ENCODE measurements at places on chromosomes 12 and 14. TPM values are rescaled to one million over a fixed set of nuclear protein-coding genes. Genes with fewer than 3 reads are reported as not detected.

Gene CRIP2
- 804 TPM for total RNA-seq

Gene CLEC1A
- total RNA-seq = not detected

Gene AQP2
- not detected for total RNA-seq

Gene ALDH1L2
- total RNA-seq = 0.14 TPM

Gene KRT72
- not detected for total RNA-seq

Gene NKX2-8
- not detected for total RNA-seq

Gene PRB2
- total RNA-seq = not detected

Gene RALGAPA1
- 31.5 TPM for total RNA-seq

- no peak overlapping the region for H3K27ac ChIP-seq
- no peaks in the 10 kb centered on the region for H3K27me3 ChIP-seq
- DNase-seq = no peak
- H3K36me3 ChIP-seq = no peaks in the 10 kb centered on the region
- no peak overlapping the region for H3K4me3 ChIP-seq
- no peaks in the 10 kb centered on the region for H3K4me1 ChIP-seq
Measured at GRCh38 chr12:129827102-129827865, 76.5 kb downstream of the TMEM132D start.

- H3K4me1 ChIP-seq = no peaks in the 10 kb centered on the region
- DNase-seq = no peak
- no peak overlapping the region for H3K27ac ChIP-seq
- peaks cover 63% of the 10 kb centered on the region for H3K27me3 ChIP-seq
- H3K36me3 ChIP-seq = no peaks in the 10 kb centered on the region
- no peak overlapping the region for H3K4me3 ChIP-seq
Measured at GRCh38 chr14:101460986-101461750, 100.1 kb upstream of the DIO3 start.

- peaks cover 25% of the 10 kb centered on the region for H3K4me1 ChIP-seq
- H3K27me3 ChIP-seq = peaks cover 17% of the 10 kb centered on the region
- H3K4me3 ChIP-seq = peak overlapping the region; percentile 93
- peak overlapping the region; percentile 95 for H3K27ac ChIP-seq
Measured at GRCh38 chr12:6768437-6768914, 2.3 kb downstream of the PTMS start.

- no peak overlapping the region for H3K4me3 ChIP-seq
- H3K27me3 ChIP-seq = no peaks in the 10 kb centered on the region
- H3K27ac ChIP-seq = peak overlapping the region; percentile 30
- peak; percentile 77 for DNase-seq
- H3K36me3 ChIP-seq = no peaks in the 10 kb centered on the region
- peaks cover 30% of the 10 kb centered on the region for H3K4me1 ChIP-seq
Measured at GRCh38 chr12:2183556-2184541, 131.1 kb downstream of the CACNA1C start.

DNA sequence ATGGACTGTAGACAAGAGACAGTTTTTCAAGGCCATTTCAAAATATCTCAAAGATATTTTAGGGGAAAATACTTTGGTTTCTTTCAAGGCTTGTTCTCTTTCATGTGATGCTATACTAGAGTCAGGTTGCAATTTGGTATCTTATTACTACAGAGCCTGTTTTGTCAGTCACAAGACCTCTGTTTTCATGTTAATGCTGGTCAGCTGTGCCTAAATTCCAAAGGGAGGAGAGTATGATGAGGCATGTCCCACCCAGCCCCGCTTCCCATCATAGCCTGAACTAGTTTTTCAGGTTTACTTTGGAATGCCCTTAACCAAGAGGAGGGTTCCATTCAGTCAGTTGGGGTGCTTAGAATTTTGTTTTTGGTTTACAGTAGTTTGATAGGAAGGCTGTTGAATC is 52.6 kb downstream of the GPHB5 start:
- H3K4me1 ChIP-seq = peaks cover 12% of the 10 kb centered on the region
- H3K4me3 ChIP-seq = no peak overlapping the region
- H3K27ac ChIP-seq = no peak overlapping the region
- no peak for DNase-seq

DNA sequence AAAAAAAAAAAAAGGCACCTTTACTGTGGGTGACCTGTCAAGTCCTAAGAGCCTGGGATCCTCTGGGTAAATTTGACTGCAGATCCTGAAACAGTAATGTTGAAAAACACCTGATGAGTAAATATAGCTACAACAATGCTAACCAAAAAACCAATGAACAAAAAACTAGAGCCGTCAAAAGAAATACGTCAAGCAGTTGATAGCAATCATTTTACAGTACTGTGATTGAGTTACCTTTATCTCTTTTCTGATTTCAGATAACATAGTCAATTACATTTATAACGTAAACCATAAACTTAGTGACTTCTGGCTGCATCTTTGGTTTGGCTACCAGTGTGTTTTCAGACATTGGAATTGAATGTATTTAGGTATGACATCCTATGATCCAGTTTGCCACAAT is 6.1 kb upstream of the TMED2 start:
- no peaks in the 10 kb centered on the region for H3K27me3 ChIP-seq
- no peaks in the 10 kb centered on the region for H3K36me3 ChIP-seq
- no peak overlapping the region for H3K27ac ChIP-seq
- H3K4me3 ChIP-seq = no peak overlapping the region
- DNase-seq = no peak

DNA sequence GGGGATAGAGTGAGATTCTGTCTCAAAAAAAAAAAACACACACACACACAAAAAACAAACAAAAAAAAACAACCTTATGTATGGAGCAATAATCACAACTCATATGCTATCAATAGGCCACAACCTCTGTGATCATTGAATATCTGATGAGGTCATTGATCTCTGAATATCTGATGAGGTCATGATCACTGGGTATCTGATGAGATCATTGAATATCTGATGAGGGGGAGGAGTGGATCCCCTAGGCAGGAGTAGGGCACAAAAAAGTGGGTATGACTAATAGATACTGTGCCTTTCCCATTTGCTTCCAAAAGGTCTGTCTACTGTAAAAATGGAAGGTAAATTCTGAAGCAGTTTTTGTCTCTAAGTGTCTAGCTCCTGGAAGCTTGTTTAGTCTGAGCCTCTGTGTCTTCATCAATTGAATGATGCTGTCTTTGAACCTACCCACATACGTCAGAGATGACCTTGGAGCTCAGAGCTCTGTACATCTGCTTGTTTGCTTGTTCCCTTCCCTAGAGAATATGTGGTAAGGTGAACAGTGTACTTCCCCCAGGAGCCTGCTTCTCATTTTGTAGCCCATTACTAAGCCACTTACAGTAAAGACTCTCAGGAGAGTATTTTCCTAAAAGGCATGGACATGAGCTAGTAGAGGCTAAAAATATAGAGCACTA is 13.6 kb downstream of the PAH start:
- no peaks in the 10 kb centered on the region for H3K36me3 ChIP-seq
- no peaks in the 10 kb centered on the region for H3K27me3 ChIP-seq
- no peak overlapping the region for H3K4me3 ChIP-seq
- H3K27ac ChIP-seq = no peak overlapping the region
- no peak for DNase-seq
- H3K4me1 ChIP-seq = no peaks in the 10 kb centered on the region

DNA sequence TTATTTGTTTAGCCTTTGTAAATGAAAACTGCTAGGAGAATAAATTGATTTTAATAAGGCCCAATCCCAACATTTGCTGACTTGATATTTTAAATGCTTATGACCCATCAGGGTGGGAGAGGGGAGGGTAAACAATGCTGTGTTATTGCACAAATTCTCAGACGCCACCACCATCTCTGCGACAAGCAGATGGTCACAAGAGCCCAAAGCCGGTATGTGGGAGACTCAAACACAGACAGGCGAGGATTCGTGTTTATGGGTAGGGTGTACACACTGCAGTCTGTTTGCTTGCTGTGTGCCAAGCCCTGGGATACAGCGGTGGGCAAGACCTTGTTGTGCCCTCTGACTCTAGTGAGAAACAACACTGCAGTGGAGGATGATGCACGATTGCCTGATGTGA is 39.2 kb upstream of the PWP1 start:
- peaks cover 6% of the 10 kb centered on the region for H3K4me1 ChIP-seq
- H3K36me3 ChIP-seq = no peaks in the 10 kb centered on the region
- no peak for DNase-seq
- no peak overlapping the region for H3K4me3 ChIP-seq
- peak overlapping the region; percentile 70 for H3K27ac ChIP-seq

GRCh38 chr12:110577864-110578693 is 5.0 kb downstream of the PPTC7 start:
- H3K4me3 ChIP-seq = no peak overlapping the region
- H3K36me3 ChIP-seq = no peaks in the 10 kb centered on the region
- peaks cover 40% of the 10 kb centered on the region for H3K4me1 ChIP-seq
- DNase-seq = peak; percentile 65
- H3K27me3 ChIP-seq = no peaks in the 10 kb centered on the region
- peak overlapping the region; percentile 49 for H3K27ac ChIP-seq

DNA sequence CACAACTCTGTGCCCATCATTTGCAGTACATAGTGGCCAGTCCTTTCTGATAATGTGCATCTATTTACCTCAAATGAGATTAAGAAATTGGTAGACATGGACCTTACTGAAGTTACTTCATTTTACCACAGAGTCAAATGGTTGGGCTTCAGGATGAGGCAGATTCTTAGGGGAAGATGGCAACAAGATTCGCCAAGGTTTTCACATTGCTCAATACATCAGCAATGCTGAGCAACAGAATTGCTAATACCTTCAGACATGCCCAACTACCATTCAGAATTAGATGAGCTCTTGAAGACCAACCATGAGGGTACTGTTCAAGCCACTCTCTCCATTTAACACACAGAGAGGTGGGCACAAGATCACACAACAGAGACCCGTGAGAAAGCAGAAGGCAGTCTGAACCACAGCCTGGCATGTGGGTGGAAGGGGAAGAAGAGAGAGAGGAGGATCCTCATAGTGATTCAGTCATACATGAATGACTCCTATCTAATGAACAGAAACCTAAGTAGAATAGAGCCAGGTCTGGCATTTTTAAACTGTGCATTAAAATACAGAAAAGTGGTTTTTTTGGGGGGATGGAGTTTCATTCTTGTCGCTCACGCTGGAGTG is 28.5 kb downstream of the CPM start:
- no peak overlapping the region for H3K27ac ChIP-seq
- H3K36me3 ChIP-seq = no peaks in the 10 kb centered on the region
- no peaks in the 10 kb centered on the region for H3K27me3 ChIP-seq
- no peak for DNase-seq
- H3K4me1 ChIP-seq = no peaks in the 10 kb centered on the region
- no peak overlapping the region for H3K4me3 ChIP-seq

GRCh38 chr12:13173012-13173932 is 23.3 kb upstream of the EMP1 start:
- no peaks in the 10 kb centered on the region for H3K36me3 ChIP-seq
- no peak overlapping the region for H3K4me3 ChIP-seq
- DNase-seq = peak; percentile 87
- no peak overlapping the region for H3K27ac ChIP-seq

GRCh38 chr12:96186607-96187301 is 7.4 kb upstream of the ELK3 start:
- H3K4me1 ChIP-seq = no peaks in the 10 kb centered on the region
- no peak for DNase-seq
- no peaks in the 10 kb centered on the region for H3K27me3 ChIP-seq
- no peak overlapping the region for H3K27ac ChIP-seq

DNA sequence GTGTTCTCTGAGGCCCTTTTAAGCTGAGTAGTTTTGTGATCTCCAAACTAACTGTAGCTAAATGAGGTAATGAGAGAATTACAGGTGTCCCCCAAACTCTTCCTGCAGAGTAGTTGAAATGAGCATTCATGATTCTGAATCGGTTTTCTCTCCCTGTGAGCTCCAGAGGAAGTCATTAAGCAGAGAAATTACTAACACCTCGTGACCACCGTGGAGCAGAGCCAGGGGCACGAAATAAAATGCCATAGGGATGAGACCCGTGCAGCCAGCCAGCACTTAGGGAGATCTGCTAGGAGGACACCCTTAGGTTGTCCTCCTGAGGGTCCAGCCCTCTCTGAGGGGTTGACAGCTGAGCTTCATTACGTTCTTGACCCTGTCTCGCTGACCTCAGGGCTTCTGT is 79.5 kb downstream of the SLC25A47 start:
- no peaks in the 10 kb centered on the region for H3K36me3 ChIP-seq
- no peak for DNase-seq
- no peaks in the 10 kb centered on the region for H3K4me1 ChIP-seq
- H3K27me3 ChIP-seq = no peaks in the 10 kb centered on the region
- no peak overlapping the region for H3K4me3 ChIP-seq

GRCh38 chr12:42570076-42570475 is 19.5 kb downstream of the PRICKLE1 start:
- no peaks in the 10 kb centered on the region for H3K27me3 ChIP-seq
- H3K36me3 ChIP-seq = peaks cover 9% of the 10 kb centered on the region
- H3K4me1 ChIP-seq = peaks cover 51% of the 10 kb centered on the region
- H3K4me3 ChIP-seq = no peak overlapping the region

- no peaks in the 10 kb centered on the region for H3K36me3 ChIP-seq
- no peaks in the 10 kb centered on the region for H3K4me1 ChIP-seq
Measured at GRCh38 chr14:72932893-72933292, 6.6 kb downstream of the DCAF4 start.

- no peaks in the 10 kb centered on the region for H3K27me3 ChIP-seq
- no peak for DNase-seq
- no peaks in the 10 kb centered on the region for H3K36me3 ChIP-seq
- H3K4me3 ChIP-seq = no peak overlapping the region
- no peak overlapping the region for H3K27ac ChIP-seq
- H3K4me1 ChIP-seq = peaks cover 28% of the 10 kb centered on the region
Measured at GRCh38 chr12:96241846-96242256, 47.7 kb downstream of the ELK3 start.

GRCh38 chr12:42039577-42039976 is 105.1 kb downstream of the GXYLT1 start:
- no peaks in the 10 kb centered on the region for H3K4me1 ChIP-seq
- H3K27ac ChIP-seq = no peak overlapping the region
- no peaks in the 10 kb centered on the region for H3K36me3 ChIP-seq
- no peaks in the 10 kb centered on the region for H3K27me3 ChIP-seq
- DNase-seq = no peak

GRCh38 chr14:67986131-67986841 is 166.7 kb downstream of the RAD51B start:
- H3K27me3 ChIP-seq = no peaks in the 10 kb centered on the region
- no peak overlapping the region for H3K4me3 ChIP-seq
- DNase-seq = no peak
- no peak overlapping the region for H3K27ac ChIP-seq
- no peaks in the 10 kb centered on the region for H3K4me1 ChIP-seq

DNA sequence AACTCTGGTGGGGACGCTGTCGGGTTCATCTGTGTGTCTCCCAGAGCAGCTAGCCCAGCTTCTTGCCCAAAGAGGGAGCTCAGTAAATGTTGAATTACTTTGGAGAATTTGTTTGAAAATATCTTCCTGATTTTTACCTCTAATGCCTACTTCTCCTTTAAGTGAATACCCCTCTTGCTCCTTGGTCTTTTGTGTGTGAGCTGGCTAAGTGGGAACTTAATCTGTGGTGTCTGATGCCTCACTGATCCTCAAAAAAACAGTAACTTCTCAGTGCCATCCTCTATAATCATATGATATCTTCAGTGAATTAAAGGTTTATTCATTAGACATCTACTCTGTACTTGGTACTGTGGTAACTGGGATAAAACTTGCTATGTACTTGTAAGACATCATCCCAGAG is 7.7 kb upstream of the PSMA6 start:
- no peaks in the 10 kb centered on the region for H3K36me3 ChIP-seq
- H3K4me1 ChIP-seq = no peaks in the 10 kb centered on the region
- no peak overlapping the region for H3K27ac ChIP-seq

GRCh38 chr14:61860294-61860918 is 98.2 kb downstream of the SNAPC1 start:
- H3K27me3 ChIP-seq = no peaks in the 10 kb centered on the region
- peak; percentile 60 for DNase-seq
- no peaks in the 10 kb centered on the region for H3K4me1 ChIP-seq
- no peak overlapping the region for H3K27ac ChIP-seq
- no peaks in the 10 kb centered on the region for H3K36me3 ChIP-seq
- no peak overlapping the region for H3K4me3 ChIP-seq

- no peaks in the 10 kb centered on the region for H3K4me1 ChIP-seq
- H3K27ac ChIP-seq = no peak overlapping the region
- H3K4me3 ChIP-seq = no peak overlapping the region
- no peaks in the 10 kb centered on the region for H3K27me3 ChIP-seq
- H3K36me3 ChIP-seq = no peaks in the 10 kb centered on the region
Measured at GRCh38 chr14:78725086-78725485, 554.9 kb downstream of the NRXN3 start.
